KBM-7 (cell line): ENCODE measurements at places on chromosomes 7 and 10.

GRCh38 chr10:63760034-63760707 lies 239.0 kb downstream of the REEP3 start:
- no peak for DNase-seq

DNA sequence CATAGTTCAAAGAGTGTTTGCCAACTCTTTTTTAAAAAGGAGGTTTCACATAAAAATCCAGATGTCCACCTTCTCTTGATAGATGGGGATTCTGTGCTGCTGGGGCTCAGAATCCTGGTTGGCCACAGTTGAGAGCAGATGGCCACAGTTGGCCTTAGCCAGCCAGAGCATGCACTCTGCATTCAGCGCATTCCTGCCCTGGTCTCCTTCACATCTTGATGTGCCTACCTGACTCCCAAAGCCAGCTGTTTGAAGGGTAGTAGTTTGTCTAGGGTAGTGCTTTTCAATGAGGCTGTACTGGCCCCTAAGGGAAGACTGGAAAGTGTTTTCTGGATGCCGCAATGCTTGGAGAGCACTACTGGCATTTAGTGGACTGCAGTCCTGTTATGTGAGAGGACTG lies 208.1 kb upstream of the HDAC9 start:
- DNase-seq: no peak

- DNase-seq: no peak
Observed at GRCh38 chr10:35464825-35465456, 128.6 kb downstream of the CCNY start.

DNA sequence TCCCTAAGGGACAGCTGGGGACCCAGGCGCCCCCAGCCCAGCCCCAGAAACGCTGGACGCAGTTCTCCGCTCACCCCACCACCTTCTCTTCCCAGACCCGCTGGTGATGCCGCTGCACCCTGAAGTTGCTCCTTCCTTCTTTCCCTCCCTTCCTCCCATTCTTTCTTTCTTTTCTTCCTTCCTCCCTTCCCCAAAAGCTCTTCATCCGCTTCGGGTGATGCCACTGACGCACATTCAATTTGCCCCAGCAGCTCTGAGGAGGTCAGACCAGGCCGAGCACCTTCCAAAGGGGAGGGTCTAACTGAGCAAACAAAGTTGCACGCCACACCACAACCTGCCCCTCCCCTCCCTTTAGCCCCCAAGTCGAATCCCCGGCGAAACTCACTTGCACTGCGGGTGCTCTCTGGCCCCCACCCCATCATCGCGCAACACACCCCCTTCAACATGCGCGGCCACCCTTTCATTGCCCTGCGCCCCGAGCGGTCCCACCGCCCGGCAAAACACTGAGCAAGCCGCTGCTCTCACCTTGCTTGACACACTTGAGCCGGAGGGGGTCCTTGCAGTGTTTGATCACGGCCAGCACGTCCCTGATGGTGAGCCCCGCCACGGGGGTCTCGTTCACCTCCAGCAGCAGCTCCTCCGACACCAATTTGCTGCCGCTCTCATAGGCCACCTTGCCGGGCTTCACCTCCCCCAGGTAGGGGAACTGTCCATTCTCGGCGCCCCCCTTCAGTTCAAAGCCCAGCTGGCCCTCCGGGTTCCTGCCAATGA lies 787 bp downstream of the MAGI2 start:
- DNase-seq: no peak

- DNase-seq: no peak
Observed at GRCh38 chr10:20984662-20985061, 87.6 kb upstream of the NEBL start.

GRCh38 chr7:132386201-132386681 lies 190.0 kb downstream of the PLXNA4 start:
- no peak for DNase-seq

- no peak for DNase-seq
Observed at GRCh38 chr7:97871659-97872024, 566 bp downstream of the ASNS start.

DNA sequence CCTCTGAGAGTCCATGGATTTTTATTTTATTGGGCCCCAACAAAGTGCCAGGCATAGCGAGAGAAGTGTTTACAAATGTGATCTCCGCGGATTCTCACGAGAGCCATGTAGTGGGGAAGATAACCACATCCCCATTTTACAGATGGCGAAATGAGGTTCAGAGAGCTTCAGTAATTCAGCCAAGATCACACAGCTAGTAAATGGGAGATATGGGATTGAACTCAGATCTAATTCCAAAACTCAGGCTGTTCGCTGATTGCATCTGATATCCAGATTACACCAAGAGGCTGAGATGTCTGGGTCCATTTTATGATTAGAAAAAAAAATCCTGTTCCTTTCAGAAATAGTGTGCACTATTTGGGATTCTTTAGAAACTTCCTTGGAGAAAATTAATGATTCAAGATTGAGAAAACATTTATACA lies 1.3 kb downstream of the FAS start:
- no peak for DNase-seq

DNA sequence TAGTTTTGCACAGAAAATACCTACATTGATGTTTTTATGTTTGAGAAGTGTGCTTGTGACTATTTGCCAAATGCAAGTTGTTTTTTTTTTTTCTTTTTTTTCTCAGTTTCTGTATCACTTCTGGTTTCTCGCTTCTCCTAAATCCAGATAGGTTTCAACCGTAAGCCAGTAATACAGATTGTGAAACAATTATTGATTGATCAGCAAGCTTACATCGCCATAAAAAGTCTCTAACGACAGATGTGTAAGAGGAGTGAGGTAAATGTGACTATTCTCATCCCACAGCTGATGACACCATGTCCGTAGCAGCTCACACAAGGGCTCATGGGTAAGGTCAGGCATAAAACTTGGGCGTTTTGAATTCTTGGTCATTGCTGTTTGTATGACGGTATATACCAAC lies 202.8 kb upstream of the AKR1E2 start:
- no peak for DNase-seq

DNA sequence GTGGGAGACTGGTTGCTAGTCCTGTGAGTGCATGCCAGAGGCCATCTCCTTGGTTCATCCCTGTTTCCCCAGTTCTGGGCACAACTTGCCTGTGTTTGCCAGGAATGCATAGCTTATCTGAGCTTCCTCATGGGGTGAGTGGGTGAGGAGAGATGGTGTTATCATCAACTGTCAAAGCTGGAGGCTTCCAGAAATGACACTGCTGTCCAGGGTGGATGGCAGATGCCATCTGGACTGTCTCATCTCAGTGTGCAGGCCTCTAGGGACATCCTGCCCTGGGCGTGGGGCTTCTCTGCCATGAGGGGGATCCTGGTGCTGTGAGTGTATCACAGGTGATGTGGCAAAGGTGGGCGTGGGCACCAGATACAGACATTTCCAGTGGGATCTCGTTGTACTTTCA lies 328.6 kb downstream of the DPP6 start:
- DNase-seq: no peak

GRCh38 chr10:88952647-88953111 lies at the start of gene ACTA2:
Gene ACTA2, minus strand, starts transcription at chr10:88952773. Its CDS starts 3,843 bp downstream, at chr10:88948930.
- DNase-seq: no peak

- no peak for DNase-seq
Observed at GRCh38 chr7:96218664-96219243, 103.1 kb downstream of the SLC25A13 start.

DNA sequence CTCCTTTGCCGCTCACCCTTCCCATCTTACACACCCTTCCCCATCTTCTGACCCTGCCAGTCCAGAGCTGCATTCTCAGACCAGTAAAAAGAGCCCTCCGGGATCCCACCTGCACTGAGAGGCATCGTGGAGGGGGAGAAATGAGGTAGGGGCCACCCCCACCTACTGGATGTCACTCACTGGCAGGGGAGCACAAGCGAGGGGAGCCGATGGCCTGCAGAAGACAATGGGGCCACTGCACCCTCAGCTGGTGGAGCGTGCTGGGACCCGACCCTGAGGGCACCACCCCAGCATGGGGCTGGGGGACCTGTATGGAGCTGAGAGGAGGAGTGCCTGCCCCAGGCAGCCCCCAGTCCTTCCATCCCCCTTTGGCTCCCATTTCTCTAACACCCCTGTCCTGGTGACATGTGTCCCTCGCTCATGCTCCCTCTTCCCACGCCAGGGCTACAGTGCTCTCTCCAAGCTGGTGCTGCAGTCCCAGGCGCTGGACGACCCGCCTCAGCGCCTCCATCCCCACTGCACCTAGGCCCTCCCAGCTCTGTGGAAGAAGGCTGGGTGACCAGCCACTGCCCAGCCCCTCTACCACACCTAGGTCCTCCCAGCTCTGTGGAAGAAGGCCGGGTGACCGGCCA lies 49.8 kb downstream of the RASGEF1A start:
- no peak for DNase-seq

GRCh38 chr7:137839903-137840779 lies 6.6 kb downstream of the DGKI start:
- DNase-seq: no peak

- no peak for DNase-seq
Observed at GRCh38 chr7:133571076-133571475, 318.2 kb downstream of the EXOC4 start.

DNA sequence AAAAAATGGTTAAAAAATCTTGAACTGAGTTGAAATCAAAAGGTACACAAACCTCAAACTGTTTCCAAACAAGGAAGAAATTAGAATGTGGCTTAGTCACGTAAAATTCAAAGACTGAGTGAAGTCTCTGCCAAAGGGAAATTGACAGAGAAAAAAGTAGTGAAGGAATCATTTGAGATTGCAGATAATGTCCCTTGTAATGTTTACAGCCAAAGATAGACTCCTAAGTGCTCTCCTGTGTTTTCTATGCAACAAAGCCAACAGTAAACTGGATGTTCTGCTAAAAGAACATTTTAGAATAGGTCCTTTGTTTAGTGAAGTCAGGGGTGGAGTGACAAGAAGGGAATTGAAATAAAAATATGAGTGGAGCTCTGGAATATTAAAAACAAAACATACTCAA lies 117.9 kb downstream of the ITGA8 start:
- DNase-seq: no peak

DNA sequence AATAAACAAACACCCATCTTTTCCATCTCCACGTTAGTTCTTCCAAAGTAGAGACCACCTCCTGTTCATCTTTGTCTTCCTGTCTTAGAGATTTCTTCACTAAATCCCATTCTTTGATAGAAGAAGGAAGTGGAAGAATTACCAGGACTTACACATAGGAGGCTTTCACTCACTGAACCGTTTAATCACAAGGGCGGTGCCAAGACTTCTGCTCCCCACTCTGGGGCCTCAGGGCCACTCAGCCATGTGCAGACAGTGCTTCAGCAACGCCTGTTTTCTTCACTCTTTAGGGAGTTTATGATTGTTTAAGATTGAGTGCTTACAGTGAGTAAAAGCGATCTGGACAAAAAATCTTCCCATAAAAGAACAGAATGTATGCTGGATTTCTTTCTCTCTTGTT lies 63.9 kb upstream of the SORCS3 start:
- DNase-seq: no peak

GRCh38 chr10:22554461-22555182 lies 159.8 kb downstream of the PIP4K2A start:
- DNase-seq: no peak

DNA sequence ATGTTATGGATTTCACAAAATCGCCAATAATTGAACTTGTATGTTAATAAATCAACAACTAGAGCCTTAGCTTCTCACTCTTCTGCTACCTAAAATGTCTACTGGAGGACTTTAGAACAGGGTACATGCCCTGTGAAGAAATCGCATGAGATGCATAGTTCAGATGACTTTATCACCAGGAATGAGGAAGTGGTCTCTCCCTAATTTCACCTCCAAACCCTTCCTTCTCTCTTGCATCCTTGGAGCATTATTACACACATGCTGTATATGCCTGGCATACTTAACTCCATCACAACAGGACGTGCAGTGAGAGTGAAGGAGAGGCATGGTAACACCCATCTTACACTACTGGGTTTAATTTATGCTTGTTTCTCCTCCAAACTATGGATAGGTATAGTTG lies 27.8 kb downstream of the RHEB start:
- peak; percentile 53 for DNase-seq

GRCh38 chr10:110208614-110209453 lies 1.4 kb downstream of the MXI1 start:
- peak; percentile 68 for DNase-seq

- no peak for DNase-seq
Observed at GRCh38 chr10:28298951-28299350, 3.9 kb downstream of the MPP7 start.

DNA sequence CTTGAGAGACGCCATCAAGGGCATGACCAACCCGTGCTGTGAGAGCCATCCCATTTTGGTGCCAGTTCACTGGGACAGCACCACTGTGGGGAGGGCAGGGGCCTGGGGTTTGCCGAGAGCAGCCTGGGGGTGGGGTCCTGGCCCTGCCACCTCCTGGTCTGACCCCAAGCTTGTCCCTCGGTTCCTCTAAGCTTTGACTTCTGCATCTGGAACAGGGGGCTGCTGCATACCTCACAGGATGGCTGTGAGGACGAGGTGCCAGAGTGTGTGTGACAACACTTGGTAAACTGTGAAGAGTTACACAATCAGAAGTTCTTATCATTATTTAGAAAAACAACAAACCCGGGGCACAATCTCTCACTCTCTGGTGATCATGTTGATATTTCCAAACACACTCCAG lies 89.9 kb downstream of the CRTAC1 start:
- no peak for DNase-seq

- no peak for DNase-seq
Observed at GRCh38 chr10:1309617-1310270, 253.6 kb downstream of the WDR37 start.

GRCh38 chr7:46745707-46746090 lies 824.6 kb upstream of the IGFBP3 start:
- DNase-seq: no peak

DNA sequence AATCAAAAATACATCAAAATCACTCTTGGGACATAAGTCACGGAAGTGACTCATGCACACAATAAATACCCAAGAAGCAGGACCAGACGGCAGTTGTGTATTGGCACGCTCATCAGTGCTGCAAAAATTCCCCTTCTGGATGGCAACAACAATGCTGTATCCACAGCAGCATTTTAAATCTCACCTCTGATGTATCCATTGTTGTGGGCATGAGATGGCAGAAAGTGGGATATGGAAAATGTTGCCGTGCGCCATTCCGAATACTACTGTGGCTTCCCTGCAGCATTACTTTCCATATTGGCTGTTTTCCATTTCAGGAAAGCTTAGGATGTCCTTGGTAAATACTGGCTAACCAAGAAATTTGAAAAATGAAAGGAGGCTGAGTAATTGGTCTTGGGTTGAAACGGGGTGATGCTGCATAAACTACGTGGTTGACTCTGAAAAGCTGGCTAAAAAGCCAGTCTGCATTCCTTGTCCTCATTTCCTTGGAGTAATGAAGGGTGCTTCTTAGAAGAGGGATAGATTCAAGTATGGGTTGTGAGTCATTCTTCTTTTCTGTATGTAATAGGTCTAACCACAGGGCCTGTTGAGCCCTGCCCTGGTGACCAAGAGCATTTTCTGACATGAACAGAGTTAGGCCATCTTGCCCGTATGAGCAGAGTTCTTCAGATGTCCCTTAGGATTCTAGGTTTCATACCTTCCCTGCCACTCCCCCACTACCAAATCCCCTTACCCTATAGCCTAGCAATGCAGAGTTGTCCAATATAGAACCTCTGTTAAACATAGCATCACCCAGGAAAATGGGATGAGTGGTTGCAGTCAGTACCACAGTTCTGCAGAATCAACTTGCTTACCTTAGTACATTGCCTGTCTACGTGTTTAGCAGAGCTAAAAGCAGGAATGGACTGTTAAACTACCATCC lies 36.3 kb upstream of the TOMM7 start:
- no peak for DNase-seq

GRCh38 chr7:50783801-50784507 lies 1.3 kb upstream of the GRB10 start:
- DNase-seq: no peak
